ENCODE measurements at places on chromosomes 11 and 22.
A peak's percentile ranks its signal among the peaks of the same experiment; 100 is the strongest.

GRCh38 chr11:118396097-118396501 is 5.3 kb upstream of the ATP5MG start:
- DNase-seq: no peak

- DNase-seq: no peak
Observed at GRCh38 chr11:115360186-115360824, 143.9 kb downstream of the CADM1 start.

- no peak for DNase-seq
Observed at GRCh38 chr11:133180201-133180600, 352.1 kb downstream of the OPCML start.

DNA sequence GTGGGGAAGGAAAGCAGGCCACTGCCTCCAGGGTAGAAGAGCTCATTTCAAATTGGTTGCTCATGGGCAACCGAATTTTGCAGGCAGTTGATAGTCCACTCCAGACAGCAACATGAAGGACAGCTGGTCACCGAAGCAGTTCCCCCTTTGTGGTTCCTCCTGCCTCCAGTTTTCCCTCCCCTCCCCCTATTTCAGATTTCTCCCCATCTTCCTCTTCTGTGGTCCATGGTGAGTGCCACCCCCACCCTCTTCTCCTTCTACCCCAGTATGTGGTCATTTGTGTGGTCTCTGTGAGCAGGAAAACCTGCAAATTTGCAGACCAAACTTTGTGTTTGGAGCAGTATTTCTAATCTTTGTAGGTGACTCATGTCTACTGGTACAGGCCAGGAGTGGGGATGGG is 38.2 kb upstream of the PAK1 start:
- DNase-seq: no peak

DNA sequence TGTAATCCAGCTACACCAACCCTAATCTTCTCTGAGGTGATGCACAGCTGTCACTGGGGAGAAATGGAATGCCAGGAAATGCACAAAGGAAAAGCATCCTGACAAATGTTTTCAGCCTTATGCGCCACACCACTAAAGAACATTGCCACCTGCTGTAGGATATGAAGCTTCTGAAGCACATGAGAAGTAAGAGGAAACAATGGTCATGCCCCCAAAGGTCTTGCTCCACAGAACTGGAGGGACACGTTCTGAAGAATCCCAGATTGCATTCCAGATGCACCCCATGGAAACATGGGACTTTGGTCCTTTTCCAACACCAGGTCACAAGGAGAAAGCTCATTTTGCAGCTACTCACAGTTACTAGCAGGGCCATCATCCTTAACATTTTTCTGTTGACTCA is 48.7 kb upstream of the ZBED5 start:
- no peak for DNase-seq

GRCh38 chr11:43943372-43943930 is 1.0 kb downstream of the C11orf96 start:
- DNase-seq: no peak

DNA sequence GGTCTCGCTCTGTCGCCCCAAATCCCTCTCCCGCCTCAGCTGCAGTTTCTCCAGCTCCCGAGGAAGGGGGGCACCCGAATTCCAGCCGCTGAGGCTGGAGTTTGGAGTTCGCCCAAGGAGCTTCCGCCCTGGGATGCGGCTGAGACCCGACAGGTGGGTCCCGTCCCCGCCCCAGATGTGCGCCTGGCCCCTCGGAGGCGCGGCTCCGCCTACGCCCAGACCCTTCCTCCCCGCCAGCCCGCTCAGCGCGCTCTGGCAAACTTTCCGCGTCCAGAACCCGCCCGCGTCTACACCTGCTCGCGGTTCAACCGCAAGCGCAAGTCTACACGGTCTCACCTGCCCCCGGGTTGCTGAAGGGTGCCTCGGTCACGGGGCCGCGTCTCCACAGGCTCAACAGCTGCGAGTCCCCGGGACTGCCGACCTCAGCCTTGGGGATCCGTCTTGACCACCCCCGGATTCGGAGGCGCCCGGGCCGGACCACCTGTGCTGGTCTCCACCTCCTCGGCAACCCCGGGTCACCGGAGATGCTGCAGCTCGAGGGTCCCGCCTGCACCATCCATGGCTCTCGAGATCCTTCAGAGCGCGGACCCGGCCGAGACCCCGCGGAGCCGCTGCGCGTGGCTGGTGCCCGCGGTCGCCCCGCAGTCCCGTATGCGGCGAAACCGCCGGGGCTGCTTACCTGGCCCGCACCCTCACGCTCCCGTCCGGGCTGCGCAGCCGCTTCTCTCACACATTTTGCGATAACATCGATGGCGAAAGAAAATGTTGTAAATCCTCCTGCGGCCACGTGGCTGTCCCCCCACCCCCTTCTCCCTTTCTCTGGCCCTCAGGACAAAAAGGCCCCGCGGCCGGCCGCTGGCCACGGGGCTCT is 63.6 kb downstream of the NFAM1 start:
- no peak for DNase-seq

GRCh38 chr11:34512840-34513681 is 533 bp downstream of the ELF5 start:
- DNase-seq: no peak

DNA sequence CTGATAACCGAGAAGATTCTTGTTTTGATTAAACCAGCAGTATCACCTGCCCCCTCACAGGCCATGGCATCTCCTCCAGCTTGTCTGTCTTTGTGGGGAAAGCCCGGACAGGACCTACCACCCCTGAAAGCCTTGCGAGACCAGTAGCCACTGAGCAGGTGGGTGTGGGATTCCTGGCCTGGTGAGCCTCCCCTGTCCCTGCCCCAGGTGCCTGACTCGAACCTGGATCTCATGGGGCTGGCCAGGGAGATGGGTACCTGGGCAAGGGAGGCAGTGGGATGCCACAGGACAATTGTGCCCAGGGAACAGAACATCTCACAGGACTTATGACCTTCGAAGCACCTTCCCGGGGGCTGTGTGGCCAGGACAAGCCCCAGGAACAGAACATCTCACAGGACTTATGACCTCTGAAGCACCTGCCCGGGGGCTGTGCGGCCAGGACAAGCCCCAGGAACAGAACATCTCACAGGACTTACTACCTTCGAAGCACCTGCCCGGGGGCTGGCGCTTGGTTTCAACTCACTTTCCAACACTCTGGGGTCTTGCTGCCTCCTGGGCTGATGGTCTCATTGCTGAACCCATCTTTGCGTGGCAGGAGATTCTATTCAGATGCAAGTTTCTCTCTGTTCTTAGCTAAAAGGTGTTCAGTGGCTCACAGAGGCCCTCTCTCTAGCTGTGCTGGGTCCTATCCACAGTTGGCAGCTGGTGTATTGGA is 854.5 kb downstream of the BRD1 start:
- no peak for DNase-seq

DNA sequence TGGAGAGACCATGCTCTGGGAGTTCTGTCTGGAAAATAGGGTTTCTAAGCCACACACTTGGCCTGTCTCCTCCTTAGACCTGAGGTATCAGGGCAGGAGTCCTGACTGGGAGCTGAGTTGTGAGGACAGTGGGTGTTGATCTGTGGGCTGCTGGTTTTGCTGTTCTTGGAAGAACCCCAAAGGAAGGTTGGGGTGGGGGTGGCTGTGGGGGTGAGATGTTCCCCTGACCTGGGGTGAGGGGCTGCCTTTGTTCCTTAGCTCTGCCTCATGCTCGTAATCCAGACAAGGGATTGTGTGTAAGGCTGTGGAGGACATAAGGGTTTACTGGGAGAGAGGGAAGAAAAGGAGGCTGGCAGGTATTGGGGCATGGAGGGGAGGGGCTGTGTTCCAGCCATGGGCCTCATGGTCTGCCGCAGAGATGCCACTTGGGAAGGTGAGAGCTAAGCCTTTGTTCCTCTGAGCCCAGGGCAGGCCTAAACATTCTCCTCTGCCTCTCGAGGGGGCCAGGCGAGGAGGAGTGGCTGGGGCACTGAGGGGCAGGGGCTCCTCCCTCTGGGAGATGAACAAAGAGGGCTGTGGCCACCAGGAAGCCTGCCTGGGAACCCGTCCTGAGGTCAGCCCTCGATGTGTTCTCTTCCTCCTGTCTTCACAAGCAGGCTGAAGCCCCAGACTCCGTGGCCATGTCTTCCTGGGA is 4.4 kb downstream of the OTOG start:
- no peak for DNase-seq

- DNase-seq: no peak
Observed at GRCh38 chr11:3942160-3942955, 86.9 kb downstream of the STIM1 start.

DNA sequence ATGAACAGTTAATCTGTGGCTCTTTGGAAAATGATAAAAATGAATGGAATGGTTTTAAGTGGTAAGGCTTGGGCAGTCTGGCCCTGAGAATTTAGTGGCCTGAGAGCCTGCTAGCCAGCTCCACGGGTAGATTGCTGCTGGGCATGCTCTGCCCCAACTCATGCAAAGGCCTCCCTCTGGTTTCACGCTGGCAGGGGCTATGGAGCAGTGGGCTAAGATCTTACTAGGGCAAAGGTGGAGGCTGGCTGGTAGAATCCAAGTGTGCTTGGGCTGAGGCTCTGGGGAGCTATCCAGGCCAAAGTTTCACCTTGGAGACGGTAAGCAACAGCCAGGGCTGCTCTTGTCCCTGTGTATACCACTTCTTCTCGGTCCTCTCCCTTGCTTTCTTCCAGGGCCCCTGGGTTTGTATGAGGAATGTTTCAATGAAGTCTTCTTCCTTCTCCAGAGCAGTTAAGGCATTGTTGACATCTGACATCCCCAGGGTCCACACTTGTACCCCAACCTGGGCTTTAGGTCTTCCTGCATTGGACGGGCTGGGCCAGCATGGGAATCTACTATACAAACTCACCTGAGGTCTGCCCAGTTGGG is 27.4 kb downstream of the UBE2L3 start:
- DNase-seq: no peak

DNA sequence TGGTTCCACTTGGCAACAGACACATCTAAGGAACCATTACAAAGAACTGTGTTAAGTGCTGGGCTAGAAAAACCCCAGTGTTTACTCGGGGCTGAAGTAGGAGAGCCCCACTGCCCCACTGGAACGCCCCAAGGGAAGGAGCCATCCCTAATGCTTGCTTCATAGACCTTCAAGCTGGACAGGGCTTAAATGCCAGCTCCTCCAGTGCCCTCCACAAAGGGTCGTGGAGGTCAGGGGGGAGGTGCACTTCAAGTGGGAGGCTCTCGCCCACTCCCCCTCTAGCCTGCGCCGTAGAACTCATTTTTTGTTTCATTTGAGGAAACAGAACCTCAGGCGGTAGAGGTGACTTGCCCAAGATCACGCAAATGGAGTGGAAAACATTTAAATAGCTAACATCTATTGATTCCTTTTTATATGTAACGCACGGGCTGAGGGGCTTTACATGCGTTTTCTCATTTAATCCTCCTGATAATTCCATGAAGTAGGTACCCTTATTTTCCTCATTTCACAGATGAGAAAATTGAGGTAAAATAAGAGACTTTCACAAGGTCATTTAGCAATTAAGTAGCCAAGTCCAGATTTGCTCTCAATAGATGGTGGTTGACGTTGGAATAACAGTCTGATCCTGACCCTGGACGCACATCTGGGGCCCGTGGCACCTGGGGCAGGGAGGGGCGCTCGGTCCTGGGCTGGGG is 545 bp upstream of the ZDHHC13 start:
- DNase-seq: no peak

DNA sequence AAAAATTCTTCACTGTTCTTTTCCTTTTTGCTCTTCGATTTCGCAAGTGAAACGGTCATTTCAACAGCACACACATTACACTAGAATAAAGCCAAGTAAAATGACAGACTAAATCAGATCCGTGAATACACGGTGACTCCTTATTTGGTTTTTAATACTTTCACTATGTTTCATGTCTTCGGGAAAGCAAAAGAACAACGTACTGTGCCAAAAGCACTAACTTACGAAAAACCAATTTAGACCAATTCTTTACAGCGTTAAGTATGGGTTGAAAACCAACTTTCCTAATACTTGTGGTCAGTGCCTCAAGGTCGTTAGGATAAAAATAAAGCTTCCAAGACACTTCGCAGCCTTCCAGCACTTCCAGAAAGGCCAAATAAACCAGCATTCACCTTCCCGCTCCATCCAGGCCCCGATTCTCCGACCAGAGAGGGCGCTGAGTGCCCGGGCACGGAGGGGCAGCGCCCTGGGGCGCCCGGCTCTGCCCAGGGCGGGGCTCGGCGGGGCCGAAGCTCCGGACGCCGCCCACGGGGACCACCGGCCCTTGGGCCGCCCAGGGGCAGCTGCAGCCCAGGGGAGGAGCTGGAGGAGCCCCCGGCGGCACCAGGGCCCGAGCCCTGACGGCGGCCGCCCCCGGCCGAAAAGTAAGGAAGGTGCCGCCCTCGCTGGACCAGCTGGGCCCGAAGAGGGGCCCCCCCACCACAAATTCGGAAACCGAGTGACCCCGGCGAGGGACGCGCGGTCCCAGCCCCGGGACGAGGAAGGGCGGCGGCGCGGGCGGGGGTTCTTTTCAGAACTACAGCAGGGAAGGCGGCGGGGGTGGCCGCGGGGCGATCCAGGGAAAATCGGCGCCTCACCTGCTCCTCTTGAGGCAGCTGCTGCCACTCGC is 499 bp downstream of the ATL3 start:
- DNase-seq: peak; percentile 30

DNA sequence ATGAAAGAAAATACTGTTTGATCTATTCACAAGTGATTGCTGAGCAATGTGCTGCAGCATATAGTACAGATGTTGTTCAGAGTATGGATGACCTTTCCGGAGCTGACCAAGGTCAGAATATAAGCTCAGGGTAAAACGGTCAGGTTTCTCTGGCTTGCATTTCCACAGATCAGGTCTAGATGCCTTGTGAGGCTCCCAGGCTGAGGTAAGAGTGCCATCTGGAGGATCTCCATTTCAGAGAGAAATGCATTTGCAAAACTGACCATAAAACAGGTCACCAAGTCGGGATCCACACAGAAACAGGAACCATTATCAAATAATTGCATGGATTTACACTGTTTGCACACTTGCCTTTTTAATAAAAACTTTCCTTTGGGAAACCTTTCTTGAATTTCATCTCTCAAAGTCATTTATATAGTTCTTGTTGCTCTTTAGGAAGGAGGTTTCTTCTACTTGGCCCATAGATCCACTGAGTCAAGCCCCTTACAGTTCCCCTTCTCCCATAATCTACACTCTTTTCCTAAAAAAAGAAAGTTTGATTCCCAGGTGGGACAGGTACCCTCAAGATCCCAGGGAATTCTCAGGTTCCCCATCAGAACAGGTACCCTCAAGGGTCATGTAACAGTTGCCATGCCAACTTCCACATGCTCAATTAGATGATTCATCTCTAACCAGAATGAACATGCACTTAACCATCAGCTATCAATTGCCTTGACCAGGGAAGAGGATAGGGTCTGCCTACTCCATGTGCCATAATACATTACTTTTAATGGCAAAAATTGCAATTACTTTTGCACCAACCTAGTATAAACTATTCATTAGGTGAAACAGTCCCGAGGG is 25.0 kb upstream of the TMPRSS5 start:
- DNase-seq: peak; percentile 43

GRCh38 chr11:17750013-17750800 is 15.6 kb downstream of the KCNC1 start:
- DNase-seq: no peak

- DNase-seq: no peak
Observed at GRCh38 chr11:131829725-131830124, 459.3 kb downstream of the NTM start.
